ENCODE measurements at places on chromosomes 2 and 18. TPM values are rescaled to one million over a fixed set of nuclear protein-coding genes. Genes with fewer than 3 reads are reported as not detected.

The ALPP gene
- not detected for total RNA-seq

- DNase-seq: no peak
Observed at GRCh38 chr2:46230677-46231425, 66.4 kb upstream of the EPAS1 start.

The DAPL1 gene
- total RNA-seq: not detected

- DNase-seq: no peak
Observed at GRCh38 chr18:35816003-35816402, 156.5 kb upstream of the RMP24 start.

DNA sequence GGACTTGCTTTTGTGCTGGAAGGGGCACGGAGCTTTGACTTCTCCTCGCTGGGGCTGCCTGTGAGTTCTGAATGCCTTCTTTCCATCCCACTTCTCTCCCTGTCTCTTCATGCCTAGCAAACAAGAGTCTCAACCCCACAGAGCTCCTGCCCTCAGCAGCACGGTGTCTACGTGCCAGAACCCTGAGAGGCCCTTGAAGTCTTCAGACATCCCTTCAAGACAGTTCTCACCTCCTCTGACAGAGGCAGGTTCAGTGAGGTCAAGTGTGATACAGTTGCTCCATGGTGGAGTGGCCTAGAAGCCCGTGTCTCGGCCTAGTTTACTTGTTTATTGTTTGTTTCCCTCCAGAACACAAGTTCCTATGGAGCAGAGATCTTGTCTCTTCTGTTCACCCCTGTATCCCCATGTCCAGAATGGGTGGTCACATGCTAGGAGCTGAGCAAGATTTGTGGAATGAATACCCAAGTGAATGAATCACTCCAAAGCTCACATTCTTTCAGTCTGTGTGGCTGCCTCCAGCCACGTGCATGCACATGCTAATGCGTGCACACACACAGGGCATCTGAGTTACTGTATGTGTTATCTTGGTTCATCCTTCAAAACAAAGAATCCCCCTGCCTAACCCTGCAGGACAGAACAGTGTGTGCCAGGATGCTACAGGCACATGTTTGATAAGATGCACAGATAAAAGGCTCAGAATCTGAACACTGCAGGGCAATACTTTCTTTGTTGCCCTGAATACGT is 391.6 kb downstream of the NBAS start:
- DNase-seq: no peak

The PLA2R1 gene
- total RNA-seq: not detected

DNA sequence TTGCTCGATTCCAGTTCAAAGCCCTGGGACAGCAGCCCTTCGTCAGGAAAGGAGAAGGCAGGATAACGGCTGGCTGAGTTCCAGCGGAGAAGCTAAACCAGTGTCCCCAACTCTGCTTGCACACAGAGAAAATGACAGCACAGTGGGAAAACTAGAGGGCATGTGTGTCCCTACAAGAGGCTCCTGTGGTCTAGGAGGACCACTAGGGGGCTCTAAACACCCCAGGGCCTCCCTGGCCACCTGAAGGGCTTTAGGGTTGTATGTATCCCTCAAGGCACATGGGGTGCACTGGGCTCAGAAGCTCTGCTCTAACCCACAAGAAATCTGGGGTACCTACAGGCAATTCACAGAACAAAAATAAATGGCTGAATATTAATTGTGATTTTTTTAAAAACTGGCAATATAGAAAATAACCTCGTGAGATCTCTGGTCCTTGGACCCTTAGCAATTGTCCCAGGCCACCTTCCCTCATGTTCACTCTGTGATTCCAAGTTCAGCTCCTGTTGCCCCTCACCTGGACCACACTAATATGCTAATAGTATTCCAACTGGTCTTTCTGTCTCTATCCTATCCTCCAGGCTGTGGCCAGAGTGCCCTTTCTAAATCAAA is 17.5 kb downstream of the STAT1 start:
- peak; percentile 21 for DNase-seq

GRCh38 chr2:26555246-26556133 is 77.6 kb upstream of the OTOF start:
- no peak for DNase-seq

The SPTBN1 gene
- total RNA-seq: 112 TPM

DNA sequence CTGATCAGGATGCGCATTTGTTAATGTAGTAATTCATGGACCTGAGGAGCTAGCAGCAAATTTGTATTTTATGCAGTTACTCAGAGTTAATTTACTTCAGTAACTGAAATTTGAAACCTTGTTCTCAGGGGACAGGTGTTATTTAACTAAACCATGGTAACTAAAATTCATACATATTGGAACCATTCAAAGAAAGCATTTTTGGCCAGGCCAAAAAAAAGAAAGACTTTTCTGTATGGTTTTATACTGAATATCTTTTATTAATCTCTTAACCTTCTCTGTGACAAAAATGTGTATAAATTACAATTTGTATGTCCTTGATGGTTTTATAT is 4.4 kb upstream of the KLHL23 start:
- DNase-seq: no peak

DNA sequence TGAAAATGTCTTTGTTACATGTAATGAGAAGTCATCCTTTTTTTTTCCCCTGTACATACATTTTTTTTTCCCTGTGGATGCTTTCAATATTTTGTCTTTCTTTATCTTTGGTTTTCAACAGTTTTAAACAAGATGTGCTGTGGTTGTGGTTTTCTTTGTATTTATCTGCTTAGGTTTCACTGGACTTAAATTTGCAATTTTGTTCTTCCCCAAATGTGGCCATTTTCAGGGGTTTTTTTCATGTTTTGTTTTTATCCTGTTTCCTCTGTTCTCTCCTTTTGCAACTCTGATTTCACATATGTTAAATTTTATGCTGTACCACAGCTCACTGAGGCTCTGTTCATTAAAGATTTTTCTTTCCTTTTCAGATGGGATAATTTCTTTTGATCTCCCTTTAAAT is 41.7 kb downstream of the GALNT1 start:
- no peak for DNase-seq

The RTP5 gene
- total RNA-seq: 0.28 TPM

The ZBTB7C gene
- not detected for total RNA-seq

The CDKL4 gene
- not detected for total RNA-seq

DNA sequence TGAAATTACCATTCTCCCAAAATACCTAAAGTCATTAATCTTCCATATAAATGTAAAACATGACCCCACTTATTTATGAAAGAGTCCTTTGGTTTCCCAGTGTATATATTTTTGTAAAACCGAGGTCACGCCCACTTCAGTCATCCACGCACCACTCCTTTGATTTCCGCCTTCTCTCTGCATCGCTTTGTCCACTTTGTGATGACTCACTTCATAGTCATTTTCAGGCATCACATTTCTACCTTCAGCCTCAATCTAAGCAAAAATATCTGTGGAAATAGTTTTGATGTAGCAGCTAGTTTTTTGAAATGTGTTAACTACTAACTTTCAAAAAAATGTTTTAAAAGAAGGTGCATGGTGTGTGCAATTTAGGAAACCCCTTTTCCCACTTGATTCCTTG is 793.5 kb upstream of the SOX11 start:
- DNase-seq: no peak

DNA sequence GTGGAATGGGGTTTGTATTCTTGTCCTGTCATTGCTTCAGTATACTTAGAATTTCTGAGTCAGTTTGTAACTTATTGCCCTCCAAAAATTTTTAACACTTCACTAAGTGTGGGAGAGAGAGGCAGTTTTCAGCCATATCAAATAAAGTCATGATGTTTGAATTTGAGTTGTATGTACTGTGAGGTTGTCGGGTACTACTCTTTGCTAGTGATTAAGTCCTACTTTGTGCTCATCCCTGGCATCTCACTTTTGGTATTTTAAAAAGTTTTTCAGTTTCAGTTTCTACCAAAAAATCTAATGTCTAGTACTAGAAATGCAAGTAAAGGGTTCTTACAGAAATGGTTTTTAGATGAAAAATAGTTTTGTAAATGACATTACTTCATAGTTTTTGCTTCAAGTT is 40.7 kb downstream of the EIF5B start:
- no peak for DNase-seq

The DPP4 gene
- total RNA-seq: 38.5 TPM

The KHK gene
- 6.0 TPM for total RNA-seq

The C1QL2 gene
- not detected for total RNA-seq

- DNase-seq: no peak
Observed at GRCh38 chr2:65275141-65275915, 47.7 kb downstream of the ACTR2 start.

The FEV gene
- total RNA-seq: not detected

GRCh38 chr2:69007603-69008002 is 5.4 kb upstream of the ANTXR1 start:
- DNase-seq: no peak

DNA sequence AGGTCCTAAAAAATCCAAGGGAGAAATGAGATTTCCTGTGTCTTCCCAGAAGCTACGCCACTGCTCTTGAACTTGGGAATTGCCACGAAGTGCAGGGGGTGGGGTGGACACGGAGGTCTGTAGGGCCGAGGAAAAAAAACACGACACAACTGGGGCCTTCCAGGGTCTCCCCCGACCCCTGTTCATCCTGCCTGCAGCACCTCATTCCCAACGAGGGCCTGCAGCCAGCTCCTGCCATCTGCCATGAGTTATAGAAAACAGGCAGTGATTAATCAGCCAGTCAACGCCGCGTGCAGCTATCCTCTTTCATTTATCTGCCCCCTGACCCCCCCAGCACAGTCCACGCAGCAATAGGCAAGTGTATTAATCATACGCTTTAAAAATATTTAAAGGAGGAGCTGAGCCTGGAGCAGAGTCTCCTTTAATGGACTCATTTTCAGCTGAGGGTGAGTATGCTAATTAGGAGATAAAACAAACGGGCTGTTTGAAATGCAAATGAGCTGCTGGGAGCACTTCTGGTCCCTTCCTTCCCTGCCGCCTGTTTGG is 209.9 kb downstream of the TFCP2L1 start:
- DNase-seq: no peak

GRCh38 chr2:119716284-119716672 is 37.3 kb downstream of the TMEM177 start:
- DNase-seq: no peak

The SP9 gene
- not detected for total RNA-seq

DNA sequence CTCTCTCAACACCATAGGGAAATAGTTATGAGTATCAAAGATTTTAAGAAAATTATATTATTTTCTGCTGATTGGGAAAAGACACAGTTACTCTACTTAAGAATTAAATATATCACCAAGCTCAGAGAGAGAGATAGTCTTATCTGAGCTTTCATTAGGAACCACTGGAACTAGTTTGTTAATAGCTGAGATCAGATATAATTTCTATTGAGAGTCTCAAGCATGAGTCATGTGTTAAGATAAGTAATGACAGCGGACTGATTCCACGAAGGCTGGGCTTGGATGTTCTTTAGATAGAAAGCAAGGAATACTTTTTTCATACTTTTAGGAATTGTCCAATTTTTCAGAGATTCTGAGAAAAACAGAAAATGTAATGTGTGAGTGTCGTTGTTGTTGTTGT is 44.4 kb upstream of the RBM44 start:
- no peak for DNase-seq

The CHRND gene
- not detected for total RNA-seq

- no peak for DNase-seq
Observed at GRCh38 chr2:88254437-88255091, 84.4 kb downstream of the THNSL2 start.

DNA sequence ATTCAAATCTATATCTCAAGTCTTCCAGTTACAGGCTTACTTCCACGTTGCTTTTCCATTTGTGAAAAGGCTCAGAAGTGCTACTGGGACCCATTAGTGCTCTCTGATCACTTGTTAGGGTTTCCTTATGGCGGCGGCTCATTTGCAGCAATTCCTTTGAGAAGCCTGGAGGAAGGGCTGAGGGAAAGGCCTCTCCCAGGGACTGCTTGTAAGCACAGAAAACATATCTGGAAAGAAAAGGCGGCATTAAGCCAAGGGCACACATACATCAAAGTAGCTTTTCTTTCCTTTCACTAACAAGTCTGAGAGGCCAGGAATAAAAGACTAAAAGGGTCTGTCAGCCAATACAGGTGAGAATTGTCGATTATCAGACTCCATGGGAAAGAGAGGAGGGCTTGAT is 39.4 kb upstream of the ITGB6 start:
- DNase-seq: no peak

DNA sequence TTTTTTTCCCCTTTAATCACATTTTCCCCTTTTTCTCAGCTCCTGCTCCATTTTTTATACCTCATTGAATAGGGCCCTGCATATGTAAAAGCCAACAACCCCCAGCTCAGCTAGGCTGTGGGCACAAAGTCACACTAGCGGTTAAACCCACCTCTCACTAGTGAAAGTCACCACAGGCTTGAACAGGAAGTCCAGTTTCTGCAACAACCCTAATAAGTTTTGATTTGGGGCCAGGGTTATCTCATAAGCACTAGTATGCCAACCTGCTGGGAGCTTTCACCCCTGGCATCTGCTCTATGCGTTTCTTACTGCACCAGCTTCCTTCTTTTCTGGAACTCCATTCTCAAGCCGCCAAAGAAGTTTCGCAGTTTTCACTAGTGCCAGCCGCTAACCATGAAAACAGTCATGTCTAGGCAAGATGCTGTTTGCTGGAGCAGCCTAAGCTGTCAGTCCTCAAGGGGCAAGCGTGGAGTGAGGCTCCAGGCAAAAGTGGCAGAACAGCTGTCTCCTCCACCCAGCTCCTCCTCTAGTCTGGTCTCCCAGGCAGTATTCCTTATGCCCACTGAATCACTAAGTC is 197.0 kb upstream of the MEIS1 start:
- no peak for DNase-seq

DNA sequence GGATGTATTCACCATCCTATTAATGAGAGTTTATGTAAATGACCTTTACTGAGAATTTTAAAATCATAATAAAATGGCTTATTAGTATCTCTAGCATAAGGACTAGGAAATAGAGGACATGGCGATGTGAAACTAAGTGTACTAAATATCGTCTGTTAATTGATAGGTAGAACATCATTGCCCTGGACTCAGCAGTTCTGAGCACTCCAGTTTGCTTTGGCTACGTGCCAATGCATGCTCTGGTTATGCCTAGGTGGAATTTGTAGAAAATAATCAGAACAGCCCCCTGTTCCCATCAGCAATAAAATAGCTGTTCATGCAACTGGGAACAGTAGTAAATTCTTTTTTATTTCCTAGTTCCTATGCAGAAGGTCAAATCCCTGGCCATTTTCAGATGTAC is 247.8 kb downstream of the DOK6 start:
- no peak for DNase-seq

The CIB4 gene
- total RNA-seq: not detected

The SPR gene
- not detected for total RNA-seq

The CNRIP1 gene
- total RNA-seq: not detected

DNA sequence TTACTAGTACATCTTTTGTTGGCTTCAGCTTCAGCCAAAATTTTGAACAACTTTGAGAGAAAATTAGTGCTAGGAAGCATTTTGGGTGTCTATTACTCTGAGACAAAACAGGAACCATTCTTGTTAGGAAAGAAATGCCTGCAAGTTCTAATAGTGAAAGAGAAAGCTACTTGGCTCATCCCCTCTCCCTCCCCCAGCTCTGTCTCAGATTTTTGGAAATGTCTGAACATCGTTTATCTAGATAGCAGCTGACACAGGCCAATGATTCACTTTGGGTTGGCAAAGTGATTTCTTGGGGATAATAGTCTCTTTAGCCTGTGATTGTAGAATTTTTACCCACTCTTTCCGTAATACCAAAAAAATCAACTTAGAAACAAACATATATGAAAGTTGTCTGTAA is 42.3 kb upstream of the PTPRM start:
- no peak for DNase-seq

GRCh38 chr2:59032499-59032898 is 791.4 kb upstream of the FANCL start:
- no peak for DNase-seq
